ENCODE measurements at places on chromosomes 6 and 20.
A peak's percentile ranks its signal among the peaks of the same experiment; 100 is the strongest.

DNA sequence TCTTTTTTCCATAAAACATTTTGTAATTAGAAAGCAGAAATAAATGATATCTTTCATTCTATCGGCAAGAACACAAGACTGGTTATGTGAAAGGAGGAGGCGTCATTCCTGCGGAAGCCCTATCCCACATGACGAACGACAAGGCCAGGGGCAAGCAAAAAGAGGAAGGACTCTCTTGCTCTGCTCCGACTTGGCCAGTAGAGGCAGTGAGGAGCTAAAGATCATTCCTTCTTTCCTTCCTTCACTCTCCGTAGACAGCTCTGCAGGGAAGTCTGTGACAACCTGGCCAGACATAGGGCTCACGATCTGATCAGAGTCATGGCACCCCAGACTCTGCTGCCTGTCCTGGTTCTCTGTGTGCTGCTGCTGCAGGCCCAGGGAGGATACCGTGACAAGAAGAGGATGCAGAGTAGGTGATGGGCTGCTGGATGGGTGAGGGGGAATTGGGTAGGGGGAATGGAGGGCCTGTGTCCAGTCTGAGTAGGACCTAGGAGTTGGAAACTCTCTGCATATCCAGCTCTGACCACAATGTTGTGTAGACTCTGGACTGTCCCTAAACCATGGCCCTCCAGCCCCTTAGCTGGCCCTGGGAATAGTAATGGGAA, at the start of gene WFDC10A:
TSS of gene WFDC10A (plus strand) at position 244 of the 605 bp plus-strand sequence. CDS start at position 319, 75 bp downstream.
- DNase-seq = peak; percentile 50

DNA sequence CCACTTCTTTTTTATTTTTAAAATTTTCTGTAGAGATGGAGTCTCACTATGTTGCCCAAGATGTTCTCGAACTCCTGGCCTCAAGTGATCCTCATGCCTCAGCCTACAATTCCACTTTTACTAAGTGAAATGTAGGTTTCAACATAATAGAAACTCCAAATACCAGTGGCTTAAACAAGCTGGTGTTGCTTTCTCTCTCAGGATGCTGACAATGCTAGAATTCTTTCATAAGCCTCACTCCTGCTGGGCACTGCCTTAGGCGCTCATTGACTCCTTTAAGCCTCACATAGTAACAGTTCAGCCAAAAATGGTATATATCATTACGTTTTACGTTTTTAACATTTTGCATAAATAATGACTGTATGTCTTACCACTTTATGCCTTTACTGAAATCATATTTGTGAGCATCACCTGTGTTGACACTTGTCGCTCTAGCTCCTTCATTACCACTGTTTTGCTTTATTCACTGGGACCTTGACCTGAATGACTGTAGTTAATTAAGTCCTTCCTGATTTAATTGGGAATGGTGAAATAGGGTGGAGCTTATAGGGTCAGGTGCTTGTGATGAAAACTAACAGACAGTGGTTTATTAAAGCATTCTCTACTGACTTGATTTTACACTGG, 3.9 kb upstream of the CST9 start:
- no peak for DNase-seq

DNA sequence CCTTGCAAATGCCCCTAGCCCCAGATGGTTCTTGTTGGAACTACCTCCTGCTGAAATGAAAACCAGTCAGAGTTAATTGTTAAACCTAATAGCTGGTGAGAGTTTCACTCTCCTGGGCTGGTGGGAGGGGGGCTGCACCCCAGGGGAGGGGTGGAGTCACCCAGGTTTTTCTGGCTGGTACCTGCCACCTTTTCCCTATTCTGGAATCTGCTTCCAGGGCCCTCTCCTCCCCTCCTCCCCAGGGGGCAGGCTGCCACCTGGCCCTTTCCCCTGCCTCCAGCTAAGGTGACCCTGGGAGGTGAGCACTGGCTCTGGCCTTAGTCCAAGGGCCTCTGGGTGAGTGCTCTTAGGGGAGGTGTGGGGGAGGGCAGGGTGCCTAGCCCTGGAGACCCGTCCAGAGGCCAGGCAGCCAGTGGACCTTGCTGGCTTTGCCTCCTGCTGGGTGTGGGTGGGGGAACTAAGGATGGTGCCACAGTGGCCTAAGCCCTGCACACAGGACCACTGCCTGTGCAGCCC, 48.8 kb upstream of the EPB41L1 start:
- DNase-seq = no peak

- DNase-seq = peak; percentile 40
Measured at GRCh38 chr6:107657755-107658461, 166.2 kb downstream of the SCML4 start.

DNA sequence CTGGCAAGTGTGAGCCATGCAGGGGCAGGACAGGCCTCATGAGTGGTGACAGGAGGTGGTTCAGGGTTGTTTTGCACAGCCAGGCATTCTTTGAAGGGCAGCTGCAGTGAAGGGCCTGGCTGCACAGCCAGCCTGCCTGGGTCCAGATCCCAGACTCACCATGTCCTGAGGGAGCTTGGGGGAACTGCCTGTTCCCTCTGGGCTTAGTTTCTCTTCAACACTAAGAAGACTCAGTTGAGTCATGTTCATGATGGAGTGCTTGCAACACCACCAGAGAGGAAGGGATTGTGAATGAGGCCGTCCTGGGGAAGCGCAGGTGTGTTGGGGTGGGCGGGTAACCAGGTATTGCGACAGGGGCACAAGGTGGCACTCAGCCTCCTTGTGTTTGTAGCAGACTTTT, 102.4 kb downstream of the CDH26 start:
- DNase-seq = no peak

DNA sequence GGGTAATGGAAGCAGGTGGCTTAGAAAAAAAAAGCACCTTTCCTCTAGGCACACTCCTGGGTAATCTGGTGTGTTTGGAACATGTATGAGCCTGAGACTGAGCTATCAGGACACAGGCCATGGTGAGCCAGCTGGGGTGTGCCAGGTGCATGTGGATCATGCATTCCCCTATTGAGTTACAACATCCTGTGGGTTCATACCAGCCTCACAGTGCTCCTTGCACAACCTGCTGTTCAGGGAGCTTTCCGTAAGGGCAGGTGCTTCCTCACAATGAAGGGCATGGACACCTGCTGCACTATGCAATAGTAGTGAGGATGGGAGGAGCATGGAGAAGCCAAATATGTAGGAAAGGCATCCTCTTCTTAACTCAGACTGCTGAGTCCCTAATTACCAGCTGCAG, 197.2 kb upstream of the SUPT3H start:
- no peak for DNase-seq

- DNase-seq = no peak
Measured at GRCh38 chr20:23257106-23257761, 93.4 kb upstream of the NXT1 start.

DNA sequence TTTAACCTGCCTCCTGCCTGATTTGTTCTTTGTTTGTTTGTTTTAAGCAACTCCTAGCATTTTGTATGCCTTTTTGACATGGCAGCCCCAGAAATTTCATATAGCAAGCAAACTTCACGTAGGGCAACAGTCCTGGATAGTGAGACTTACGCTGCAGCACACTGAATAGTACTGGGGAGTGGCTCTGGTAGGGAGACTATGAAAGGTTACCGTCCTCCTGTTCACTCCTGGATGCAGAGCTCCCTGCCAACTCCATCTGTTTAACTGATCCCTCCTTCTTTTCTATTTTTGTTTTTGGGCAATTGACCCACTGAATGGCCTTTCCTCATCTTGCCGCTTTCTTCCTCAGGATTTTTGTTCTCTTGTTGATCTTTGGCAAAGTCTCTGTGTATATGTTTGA, 44.5 kb upstream of the BMP6 start:
- no peak for DNase-seq

Data from fibroblast of skin of right quadriceps (primary cell).